ENCODE measurements at places on chromosomes 6 and 20. TPM values are rescaled to one million over a fixed set of nuclear protein-coding genes. Genes with fewer than 3 reads are reported as not detected.

MICA gene
- total RNA-seq: 11.8 TPM

VSX1 gene
- total RNA-seq: 0.65 TPM

CDKAL1 gene
- 11.5 TPM for total RNA-seq

SLC26A8 gene
- not detected for total RNA-seq

CST1 gene
- total RNA-seq: not detected

FOXS1 gene
- not detected for total RNA-seq

PNRC1 gene
- total RNA-seq: 66.9 TPM

C20orf144 gene
- total RNA-seq: 0.20 TPM

TSPO2 gene
- total RNA-seq: not detected

RBBP8NL gene
- total RNA-seq: 8.7 TPM

COL9A3 gene
- total RNA-seq: 8.3 TPM

GGT7 gene
- 6.5 TPM for total RNA-seq
